Stimulated activated CD4-positive, alpha-beta T cell treated with anti-CD3 and anti-CD28 coated beads, Interleukin-4, amount 100 ng/mL, for 48 hours (primary cell): ENCODE measurements at places on chromosomes 13 and 19.

GRCh38 chr13:33554919-33555791 is 262.8 kb upstream of the RFC3 start:
- DNase-seq, result no peak

GRCh38 chr13:111540486-111540885 is 220.0 kb downstream of the TEX29 start:
- DNase-seq, result no peak

- no peak for DNase-seq
Observed at GRCh38 chr13:112225429-112226090, 150.6 kb upstream of the SPACA7 start.

DNA sequence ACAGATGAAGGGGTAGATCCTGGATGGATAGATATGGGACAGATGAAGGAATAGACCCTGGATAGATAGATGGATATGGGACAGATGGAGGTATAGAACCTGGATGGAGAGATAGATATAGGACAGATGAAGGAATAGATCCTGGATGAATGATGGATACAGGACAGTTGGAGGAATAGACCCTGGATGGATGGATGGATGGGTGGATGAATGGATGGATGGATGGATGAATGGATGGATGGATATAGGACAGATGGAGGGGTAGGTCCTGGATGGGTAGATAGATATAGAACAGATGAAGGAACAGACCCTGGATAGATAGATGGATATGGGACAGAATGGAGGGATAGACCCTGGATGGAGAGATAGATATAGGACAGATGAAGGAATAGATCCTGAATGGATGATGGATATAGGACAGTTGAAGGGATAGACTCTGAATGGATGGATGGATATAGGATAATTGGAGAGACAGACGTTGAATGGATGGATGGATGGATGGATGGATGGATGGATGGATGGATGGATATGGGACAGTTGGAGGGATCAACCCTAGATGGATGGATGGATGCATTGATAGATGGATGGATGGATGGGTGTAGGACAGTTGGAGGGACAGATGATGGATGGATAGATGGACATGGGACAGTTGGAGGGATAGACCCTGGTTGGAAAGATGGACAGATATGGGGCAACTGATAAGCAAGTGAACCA is 23.3 kb upstream of the EMP3 start:
- DNase-seq, result no peak

- no peak for DNase-seq
Observed at GRCh38 chr19:18117364-18117691, 19.8 kb downstream of the MAST3 start.

DNA sequence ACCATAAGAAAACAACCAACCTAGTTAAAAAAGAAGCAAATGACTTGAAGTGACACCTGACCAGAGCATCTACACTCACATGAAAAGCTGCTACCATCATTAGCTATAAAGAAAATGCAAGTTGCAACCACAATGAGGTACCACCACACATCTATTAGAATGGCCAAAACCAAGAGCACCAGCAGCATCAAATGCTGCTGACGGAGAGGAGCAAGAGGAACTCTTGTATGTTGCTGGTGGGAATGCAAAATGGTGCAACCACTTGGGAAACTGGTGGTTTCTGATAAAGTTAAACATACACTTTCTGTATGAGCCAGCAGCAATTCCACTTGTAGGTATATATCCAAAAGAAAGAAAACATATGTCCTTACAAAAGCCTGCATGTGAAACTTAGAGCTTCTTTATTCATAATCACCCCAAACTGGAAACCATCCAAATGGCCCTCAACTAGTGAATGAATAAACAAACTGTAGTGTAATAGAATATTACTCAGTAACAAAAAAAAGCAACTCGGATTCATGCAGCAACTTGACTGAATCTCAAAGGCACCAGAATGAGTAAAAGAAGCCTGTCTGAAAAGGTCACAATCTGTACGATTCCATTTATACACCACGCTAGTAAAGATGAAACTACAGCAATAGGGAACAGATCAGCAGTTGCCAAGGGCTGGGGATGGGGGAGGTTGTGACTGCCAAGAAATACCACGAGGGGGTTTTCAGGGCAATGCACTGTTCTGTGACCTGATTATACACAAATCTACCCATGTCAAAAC is 60.9 kb upstream of the RANBP3 start:
- peak; percentile 35 for DNase-seq

- no peak for DNase-seq
Observed at GRCh38 chr13:21014502-21015170, 46.8 kb downstream of the LATS2 start.

GRCh38 chr13:99373436-99373835 is 66.2 kb upstream of the GPR183 start:
- DNase-seq, result no peak

- DNase-seq, result no peak
Observed at GRCh38 chr19:5907241-5907640, 2.6 kb downstream of the VMAC start.

GRCh38 chr13:91792054-91792453 is 393.6 kb downstream of the GPC5 start:
- DNase-seq, result no peak

DNA sequence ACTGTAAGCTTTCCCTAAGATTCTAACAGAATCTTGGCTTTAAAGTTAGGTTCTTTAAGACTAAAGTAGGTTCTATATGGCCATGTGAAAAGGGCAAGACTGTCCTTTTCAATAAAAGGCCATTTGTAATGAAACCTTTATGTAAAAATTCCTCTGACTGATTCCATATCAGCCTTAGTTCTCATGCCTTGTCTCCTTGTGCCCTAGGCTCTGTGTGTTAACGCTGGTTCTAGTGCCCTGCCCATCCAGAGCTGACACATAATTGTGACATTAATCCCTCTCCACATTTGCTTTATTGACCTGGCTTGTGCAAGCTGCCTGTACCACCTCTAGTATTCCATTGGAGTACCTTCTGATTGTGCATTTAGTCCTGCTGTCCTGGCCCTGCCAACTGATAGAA is 28.2 kb downstream of the CYSLTR2 start:
- no peak for DNase-seq

DNA sequence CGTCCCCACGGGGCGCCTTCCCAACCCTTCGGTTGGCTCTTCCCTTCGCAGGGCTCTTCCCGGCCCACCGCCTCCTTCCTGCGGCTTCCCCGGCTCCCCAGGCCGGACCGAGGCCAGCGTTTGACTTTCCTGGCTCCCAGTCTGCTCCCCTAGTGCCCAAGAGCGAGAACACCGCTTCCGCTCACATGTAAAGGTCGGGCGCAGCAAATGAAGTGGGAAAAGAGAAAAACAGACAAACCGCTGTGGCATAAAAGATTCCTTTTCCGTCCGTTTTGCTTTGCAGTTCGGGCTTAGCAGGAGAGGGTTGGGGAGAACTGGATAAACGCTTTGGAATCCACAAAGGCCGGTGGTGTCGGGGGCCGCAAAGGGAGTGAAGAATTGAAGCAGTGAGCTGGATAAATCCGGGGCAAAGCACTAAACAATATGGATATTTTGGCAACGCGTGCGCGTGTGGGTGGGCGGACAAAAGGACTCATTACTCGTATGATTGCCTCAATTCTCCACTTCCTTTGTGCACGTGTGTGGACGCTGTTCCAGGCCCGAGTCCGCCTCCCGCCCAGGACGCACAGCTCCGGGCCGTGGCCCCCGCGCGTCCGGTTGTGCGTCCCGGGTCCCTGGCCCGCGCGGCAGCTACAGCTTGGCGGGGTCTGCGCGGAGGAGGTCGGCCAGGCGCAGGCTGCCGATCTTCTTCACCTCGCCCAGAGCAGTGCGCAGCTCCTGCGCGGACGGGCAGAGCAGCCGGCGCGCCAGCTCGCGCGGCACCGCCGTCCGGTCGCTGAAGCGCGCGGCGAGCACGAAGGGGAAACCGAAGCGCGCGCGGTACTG is 8.6 kb upstream of the CDX2 start:
- DNase-seq, result no peak

DNA sequence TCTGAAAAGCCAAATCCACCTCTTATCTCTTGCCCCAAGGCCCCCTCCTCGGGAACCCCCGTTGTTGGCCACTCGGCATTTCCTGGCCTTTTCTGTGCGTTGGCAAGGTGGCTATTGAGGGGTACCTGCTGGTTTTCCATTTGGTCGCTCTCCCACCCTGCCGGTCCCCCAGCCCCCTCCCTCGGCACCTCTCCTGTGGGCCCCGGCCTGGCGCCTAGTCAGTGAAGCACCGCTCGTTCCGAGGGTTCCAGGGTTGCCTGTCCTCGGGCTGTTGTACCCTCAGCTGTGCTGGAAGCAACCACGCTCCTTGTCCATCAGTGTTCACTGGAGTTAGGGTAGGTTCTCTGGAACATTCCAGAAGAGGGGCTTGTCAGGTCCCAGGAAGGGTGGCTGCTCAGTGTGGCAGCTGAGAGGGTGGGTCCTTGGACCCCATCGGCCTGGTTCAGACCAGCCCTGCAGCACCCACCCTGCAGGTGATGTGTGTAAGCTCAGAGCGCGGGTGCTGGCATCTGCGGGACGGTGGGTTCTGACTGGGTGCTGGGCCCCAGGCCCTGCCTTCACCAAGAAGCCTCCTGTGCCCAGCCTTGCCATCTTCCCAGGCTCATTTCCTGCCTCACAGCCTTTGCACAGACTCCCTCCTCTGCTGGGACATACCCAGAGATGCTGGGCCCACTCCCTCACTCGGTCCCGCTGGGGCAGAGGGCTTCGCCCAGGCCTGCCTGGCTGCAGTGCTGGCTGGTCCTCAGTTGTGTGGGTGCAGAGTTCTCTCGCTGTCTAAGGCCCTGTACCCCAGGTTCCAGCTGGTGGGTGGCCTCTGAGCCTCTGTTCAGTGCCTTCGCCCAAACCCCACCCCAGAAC is 21.3 kb downstream of the NKPD1 start:
- no peak for DNase-seq

- DNase-seq, result no peak
Observed at GRCh38 chr13:109517517-109517916, 268.9 kb downstream of the IRS2 start.

- DNase-seq, result no peak
Observed at GRCh38 chr13:99356262-99357091, 49.3 kb upstream of the GPR183 start.

- no peak for DNase-seq
Observed at GRCh38 chr19:35641515-35642151, at the start of gene ETV2. Gene ETV2 (plus strand): TSS chr19:35641745. CDS start chr19:35642461, 716 bp downstream.

DNA sequence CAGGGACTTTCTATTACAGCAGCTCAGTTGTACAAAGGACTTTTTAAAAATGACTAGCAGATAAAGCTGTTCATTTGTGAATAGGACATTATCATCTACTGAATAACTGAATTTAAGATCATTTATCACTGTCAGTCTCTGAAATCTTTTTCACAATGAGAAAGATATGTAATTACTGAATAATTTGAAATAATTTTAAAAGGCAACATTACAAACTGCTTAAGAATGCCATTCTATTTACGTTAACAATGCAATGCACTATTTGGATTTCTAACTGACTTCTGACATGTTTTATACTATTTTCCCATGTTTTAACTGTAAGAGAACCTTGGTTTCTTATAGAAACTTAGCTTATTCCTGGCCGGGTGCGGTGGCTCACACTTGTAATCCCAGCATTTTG is 2033.0 kb upstream of the PCDH20 start:
- DNase-seq, result no peak

GRCh38 chr13:25463496-25463895 is 91.7 kb downstream of the ATP8A2 start:
- no peak for DNase-seq

GRCh38 chr19:6006896-6007295 is 29.0 kb upstream of the RANBP3 start:
- no peak for DNase-seq

- no peak for DNase-seq
Observed at GRCh38 chr13:98922306-98922705, 55.6 kb downstream of the DOCK9 start.

- no peak for DNase-seq
Observed at GRCh38 chr19:35122687-35123551, 7.3 kb downstream of the FXYD3 start.

DNA sequence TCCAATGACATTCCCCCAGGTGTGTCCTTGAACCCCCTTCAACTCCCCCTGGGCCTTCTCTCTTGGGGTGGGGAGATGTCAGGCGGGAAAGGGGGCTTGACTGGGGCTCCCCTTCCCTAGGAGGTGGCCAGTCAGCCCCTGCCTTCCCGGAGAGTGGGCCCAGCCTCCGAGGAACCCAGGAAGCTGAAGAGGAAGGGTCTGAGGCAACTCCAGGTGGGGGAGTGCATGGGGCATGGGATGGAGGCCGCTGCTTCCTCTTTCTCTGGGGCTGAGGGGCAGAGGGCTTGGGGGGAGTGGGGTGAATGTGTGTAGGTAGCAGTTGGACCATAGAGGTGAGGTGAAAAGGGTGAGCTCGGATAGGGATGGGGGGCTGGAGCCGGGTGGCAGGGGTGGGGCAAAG is 2.7 kb upstream of the INAFM1 start:
- DNase-seq, result no peak

GRCh38 chr13:52104624-52105023 is 24.2 kb downstream of the NEK5 start:
- DNase-seq, result no peak

DNA sequence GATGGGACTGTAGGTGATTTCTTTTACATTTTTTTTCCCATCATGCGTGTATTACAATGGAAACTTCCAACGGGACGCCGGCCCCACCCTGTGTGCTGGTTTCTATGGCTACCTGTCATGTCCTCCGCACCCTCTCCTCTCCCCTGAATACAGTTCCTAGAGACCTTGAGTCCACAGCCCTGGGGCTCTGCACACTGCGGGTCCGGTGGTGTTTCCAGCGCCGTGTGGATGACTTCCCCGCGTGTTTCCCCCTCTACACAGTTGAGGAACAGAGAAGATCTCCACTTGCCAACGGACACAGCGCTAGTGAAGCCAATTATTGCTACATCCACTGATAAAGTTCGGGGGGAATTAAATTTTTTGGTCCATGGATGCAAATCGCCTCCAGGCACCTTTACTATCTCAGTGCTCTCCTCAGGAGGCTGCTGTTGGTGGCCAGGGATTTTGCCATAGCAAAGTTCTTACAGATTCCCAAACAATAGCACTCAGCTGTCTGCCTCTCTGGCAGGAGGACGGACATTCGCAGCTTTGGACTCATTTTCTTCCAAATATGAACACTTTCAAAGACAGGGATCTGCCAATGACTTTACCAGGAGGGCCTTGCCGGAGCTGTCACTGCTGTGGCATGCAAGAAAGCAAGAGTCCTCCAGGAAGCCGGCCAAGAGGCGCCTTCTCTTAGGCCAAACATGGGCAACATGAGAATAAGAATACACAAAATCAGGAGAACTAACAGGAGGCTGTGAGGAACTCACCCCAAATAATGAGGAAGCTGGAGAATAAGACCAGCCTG is 39.3 kb upstream of the GAS6 start:
- no peak for DNase-seq

- no peak for DNase-seq
Observed at GRCh38 chr13:23979361-23980159, 82.3 kb upstream of the C1QTNF9B start.

DNA sequence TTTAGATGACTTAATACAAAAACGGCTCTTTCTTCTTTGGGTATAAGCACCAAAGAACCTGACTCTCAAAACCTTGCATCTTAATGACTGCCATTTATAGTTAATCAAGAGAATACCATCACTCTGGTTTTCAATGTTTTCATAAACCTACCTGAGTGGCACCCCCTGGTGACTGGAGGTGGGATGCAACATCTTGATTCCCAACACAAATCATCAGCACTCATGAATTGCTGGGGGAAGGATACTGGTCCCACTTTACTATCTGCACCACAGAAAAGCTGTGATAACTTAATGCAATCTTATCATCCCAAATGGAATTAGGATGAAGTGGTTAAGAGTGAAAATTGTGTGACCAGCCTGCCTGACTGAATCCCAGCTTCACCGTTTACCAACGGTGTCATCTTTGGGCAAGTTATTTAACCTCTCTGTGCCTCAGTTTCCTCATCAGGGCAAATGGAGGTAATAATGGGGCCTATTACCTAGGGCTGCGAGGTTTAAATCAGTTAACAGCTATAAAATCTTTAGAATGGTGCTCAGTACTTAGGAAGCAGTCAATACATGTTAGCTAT is 366.4 kb downstream of the KLF12 start:
- peak; percentile 14 for DNase-seq
